Right renal cortex interstitium (tissue), 3 donors: ENCODE measurements at places on chromosomes 2 and 18.

DNA sequence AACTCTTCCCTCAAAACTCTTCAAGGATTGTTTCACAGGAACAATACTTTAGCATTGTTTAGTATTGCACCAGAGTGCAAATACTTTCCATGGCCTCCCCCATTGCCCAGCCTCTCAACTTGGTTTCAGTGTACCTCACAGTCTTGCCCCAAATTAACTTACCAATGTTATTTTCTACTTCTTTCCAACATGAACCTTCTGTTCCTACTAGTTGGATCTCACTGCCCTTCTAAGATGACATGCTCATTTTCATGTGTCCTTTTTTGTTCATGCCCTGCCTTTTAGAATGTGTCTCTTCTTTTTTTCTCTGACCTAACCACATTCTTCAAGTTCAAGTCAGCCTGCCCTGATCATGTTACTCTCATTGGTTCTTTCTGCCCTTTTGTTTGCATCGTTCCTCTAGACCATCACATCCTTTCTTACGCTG is 4.1 kb downstream of the SPATS2L start:
- DNase-seq = no peak

DNA sequence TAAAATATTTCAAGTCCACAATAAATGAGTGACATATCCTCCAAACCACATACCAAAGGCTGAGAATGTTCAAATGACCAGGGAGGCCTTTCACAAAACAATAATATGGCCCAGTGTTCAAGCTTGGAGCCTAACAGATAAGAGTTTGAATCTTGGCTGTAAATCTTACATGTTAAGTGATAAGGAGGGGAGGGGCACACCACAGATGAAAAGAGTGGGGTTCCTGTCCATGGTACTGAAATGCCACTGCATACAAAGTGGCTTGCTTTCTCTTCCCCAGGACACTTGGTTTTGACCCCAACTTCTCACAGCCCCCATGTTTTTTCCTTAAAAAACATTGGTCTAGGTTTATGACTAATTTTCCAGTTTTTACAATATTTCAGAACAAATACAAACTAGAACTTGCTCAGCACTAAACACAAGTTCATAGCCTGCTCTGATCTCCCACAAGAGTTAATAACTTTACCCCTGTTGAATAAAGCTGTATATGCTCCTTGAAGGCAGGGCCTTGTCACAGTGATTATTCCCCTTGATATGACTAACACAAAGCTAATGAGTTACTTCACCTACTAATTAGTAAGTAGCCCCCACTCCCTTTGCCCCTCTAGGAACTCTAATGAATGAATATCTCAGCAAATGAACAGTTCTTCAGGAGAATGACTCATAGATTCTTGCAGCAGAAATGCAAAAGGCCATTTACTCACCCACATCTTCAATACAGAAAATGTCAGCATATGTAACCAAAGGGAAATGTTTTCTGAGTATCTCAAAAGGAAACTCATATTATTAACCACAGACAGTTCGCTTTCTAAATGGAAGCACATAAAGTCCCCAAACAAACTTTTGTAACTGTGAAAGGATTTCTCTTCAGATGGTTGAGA is 142.2 kb downstream of the SATB2 start:
- DNase-seq = peak; percentile 10

DNA sequence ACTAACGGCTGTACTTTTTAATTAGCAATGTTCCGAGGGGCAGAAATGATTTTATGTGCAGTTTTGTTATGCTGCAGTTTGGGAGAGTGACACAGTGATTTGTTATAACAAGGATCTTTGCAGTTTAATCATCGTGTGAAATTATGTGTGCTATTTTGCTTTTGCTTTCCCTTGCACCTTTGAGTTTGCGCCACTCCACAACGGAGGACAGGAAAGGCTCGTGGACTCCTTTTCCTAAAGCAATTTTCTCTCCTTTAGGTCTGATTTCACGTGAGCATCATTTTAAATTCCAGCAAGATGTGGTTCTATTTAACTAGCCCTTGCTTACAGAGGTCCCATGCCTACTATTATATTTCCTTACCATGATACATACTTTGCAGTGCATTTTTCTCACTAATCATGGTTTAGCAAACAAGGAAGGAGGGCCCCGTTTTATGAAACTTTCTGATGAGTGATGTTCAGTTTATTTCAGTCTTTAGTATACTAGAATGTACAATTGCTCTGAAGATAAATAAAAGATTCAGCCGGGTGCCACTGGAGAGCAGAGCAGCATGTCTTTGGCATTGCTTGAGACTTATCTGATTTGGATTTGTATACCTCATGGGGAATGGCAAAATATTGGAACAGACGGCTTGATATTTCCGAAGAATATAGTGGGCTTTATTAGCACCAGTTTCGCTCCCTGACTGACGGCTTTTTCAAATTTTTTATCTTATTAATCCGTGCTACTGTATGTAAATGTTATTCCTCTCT is 528.2 kb upstream of the FANCL start:
- no peak for DNase-seq

- no peak for DNase-seq
Observed at GRCh38 chr2:186612555-186613440, 22.9 kb downstream of the ITGAV start.

DNA sequence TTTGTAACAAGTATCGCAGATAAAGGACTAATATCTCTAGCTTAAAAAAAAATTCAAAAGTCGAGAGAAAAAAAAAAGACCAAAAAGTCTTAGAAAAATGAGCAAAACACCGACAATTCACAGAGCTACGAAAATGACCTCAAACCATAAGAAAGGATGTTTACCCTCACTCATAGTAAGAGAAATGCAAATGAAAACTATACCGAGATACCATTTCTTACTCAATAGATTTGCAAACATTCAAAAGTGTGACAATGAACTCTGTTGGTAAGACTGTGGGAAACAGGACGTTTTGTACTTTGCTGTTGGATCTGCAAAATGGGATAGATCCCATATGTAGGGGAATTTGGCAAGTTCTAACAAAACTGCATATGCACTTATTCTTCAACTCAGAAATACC is 39.9 kb upstream of the LDAH start:
- no peak for DNase-seq

GRCh38 chr2:133774654-133775015 is 206.4 kb upstream of the NCKAP5 start:
- DNase-seq = no peak

DNA sequence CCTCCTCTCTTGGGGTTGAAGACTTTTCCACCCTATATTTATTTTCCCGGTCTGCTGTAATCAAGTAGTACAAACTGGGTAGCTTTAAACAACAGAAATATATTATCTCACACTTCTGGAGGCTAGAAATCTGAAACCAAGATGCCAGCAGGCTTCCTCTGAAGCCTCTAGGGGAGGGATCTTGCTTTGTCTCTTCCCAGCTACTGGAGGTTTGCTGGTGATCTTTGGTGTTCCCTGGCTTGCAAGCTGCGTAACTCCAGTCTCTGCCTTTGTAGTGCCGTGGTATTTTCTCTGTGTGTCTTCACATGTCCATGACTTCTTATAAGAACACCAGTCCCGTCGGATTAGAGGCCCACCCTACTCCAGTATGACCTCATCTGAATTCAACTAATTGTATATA is 44.4 kb downstream of the MYO3B start:
- no peak for DNase-seq

GRCh38 chr2:189579585-189580186 is 900 bp downstream of the SLC40A1 start:
- DNase-seq = no peak

DNA sequence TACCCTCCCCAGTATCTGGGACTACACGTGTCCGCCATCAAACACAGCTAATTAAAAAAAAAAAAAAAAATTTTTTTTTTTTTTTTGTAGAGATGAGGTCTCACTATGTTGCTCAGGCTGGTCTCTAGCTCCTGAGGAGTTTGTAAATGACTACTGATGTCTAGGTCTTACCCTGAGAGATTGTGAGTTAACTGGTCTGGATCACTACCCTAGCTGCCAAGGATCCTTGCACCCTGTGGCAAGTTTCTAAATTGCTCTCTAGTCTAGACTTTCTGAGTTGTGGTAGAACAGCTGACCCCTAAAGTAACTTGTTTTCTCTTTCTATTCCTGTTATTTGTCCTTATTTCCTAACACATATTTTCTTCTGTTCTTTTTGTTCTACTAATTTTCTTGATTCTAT is 44.5 kb downstream of the ABHD3 start:
- no peak for DNase-seq

DNA sequence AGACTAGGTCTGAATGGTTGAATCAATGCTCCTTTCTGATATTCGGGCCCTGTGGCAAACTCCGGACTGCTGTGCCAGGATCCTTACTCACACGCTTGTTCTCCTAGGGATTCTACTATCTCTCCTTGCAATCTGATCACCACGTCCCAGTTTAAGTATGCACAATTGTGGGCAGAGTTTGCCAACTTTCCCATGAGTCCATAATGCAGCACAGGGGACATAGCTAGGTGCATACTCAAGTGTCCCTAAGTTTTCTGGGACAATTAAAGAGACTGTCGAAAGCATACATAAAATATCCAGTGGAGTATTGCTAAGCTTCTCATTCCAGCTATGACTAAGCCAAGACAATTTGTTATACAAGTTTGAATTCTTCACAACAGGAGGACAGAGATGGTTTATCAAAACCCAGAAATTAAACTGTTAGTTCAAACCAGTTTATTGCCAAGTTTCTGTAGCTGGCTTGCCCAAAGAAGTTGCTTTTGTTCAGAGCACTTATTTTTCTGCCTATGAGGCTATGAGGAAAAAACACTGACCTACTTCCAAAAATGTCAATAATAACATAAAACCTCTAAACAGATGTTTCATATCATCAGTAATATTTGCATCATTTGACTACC is 136.1 kb downstream of the EXOC6B start:
- no peak for DNase-seq

DNA sequence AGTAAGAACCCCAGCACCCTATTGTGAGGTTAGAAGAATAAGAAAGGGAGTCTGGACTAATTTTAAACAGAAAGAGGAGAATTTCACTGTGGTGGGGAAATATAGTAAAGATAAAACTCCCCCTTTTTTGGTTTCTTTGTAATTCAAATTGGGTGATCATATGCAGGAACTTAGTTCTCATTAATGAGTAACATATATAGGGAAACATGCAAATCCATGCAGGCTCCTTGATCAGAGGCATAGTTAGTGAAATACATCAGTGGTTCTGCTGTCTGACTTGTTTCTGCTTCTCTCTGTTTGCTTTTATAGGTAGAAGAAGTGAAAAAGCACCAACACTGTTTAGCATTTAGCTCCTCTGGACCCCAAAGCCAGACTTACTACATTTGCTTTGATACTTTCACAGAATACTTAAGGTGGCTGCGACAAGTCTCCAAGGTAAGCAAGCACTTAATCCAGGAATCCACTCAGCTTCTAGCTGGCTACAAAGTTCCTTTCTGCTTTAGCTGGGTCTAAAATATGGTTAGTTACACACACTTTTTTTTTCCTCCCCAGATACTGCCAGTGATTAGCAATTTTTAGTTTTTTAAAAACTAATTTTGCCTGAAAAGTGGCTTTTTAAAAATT is 123.2 kb downstream of the PHLPP1 start:
- DNase-seq = no peak

DNA sequence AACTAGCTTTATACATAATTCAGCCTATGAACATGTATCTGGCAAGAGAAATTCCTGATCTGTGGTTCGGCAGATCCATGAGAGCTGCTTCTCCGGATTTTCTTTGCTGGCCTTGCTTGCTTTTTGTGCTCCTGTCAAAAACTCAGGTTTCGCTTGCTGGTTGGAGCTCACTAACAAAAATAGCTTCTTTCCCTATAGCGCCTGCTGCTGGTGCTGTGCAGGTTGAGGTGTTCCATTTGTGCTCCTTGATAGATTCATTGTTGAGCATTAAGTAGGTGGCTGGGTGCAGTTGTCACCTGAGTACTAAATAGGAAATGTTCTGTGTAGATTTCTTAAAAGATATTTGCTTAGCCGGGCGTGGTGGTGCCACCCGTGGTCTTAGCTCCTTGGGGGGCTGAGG is 148.1 kb downstream of the PRPF40A start:
- DNase-seq = no peak

GRCh38 chr18:3264362-3264761 is 2.4 kb downstream of the MYL12B start:
- no peak for DNase-seq
